ENCODE measurements at places on chromosomes 2 and 18.

DNA sequence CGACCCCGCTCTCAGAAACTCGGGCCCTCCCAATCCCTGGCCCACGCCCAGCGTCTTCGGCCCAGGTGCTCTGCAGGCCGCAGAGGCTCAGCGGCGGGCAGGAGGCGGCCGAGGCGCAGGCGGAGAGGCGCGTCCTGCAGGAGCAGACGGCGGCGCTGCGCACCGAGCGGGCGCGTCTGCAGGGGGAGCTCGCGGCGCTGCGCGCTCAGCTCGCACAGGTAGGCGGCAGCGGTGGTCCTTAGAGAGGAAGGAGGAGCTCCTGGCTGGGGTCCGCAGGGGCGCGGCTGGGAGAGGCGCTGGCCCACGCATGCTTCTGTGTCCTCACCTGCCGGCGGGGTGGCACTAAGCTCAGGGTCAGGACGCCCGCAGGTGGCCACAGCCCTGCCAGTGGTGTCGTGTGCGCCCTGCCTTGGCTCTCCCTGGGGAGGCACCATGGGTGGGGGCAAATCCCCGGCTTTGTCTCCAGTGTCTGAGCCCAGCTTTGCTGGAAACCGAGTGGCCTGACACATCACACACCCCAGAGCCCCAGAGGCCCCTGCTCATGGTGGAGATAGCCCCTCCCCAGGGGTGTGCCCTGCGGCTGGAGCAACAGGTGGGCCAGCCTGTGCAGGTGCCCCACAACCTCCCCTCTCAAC lies 14.9 kb upstream of the SNED1 start:
- peak; percentile 34 for DNase-seq

- no peak for DNase-seq
Measured at GRCh38 chr2:239608260-239608659, 207.4 kb upstream of the HDAC4 start.

GRCh38 chr18:32724071-32724749 lies 48.6 kb downstream of the KLHL14 start:
- DNase-seq: no peak

DNA sequence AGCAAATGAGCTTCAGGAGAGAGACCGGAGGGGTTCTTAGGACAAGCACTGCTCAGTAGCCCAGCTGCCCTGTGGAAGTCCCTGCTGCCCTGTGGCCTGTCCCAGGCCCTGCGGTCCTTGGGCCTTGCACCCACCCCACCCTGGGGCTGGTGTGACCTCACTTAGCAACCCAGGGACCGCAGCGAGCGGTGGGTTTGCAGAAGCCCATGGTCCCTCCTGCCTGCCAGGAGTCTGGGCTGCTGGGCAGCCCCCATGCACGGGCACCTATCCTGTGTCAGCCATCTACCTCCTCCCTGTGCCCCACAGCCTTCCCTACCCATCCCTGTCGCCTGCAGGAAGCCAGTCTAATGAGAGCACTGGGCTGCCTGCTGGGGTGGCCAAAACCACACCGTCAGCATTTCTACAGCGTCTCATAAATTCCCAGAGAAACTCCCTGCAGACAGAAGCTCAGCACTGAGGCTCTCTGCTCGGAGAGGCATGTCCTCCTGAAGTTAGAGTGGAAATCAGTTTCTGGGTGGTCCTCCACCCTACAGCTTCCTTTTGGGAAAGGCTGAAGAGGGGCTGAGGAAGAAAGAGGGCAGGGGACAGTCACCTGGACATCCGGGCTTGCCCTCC lies 231.1 kb upstream of the HS6ST1 start:
- no peak for DNase-seq

DNA sequence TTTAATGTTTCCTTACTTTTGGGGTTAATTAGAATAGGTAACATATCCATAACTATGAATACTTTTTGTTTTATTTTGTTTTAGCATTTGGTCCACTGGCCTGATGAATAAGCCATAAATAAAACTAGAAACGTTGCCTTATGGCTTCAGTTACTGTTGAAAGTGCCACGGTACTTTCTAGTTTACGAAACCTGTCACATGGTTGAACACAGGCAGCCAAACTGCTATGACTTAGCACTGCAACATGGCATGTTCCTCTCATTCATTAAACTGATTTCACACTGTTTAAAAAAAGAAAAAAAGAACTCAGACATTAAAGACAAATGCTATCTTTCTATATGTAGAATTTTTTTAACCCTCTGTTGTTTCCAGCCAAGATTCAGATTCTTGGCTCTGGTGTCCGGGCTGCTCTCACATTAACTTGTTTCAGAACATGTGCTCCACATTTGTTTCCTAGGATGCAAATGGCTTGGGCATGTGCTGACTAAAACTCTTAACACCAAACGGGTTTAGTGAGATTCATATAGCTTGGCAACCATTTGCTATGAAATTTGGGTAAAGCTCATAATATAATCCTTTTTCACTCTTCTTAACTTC lies 323.9 kb upstream of the RND3 start:
- no peak for DNase-seq

- no peak for DNase-seq
Measured at GRCh38 chr2:200373231-200373630, 66.7 kb downstream of the SPATS2L start.

- DNase-seq: no peak
Measured at GRCh38 chr2:224126003-224126402, 86.9 kb upstream of the SERPINE2 start.

DNA sequence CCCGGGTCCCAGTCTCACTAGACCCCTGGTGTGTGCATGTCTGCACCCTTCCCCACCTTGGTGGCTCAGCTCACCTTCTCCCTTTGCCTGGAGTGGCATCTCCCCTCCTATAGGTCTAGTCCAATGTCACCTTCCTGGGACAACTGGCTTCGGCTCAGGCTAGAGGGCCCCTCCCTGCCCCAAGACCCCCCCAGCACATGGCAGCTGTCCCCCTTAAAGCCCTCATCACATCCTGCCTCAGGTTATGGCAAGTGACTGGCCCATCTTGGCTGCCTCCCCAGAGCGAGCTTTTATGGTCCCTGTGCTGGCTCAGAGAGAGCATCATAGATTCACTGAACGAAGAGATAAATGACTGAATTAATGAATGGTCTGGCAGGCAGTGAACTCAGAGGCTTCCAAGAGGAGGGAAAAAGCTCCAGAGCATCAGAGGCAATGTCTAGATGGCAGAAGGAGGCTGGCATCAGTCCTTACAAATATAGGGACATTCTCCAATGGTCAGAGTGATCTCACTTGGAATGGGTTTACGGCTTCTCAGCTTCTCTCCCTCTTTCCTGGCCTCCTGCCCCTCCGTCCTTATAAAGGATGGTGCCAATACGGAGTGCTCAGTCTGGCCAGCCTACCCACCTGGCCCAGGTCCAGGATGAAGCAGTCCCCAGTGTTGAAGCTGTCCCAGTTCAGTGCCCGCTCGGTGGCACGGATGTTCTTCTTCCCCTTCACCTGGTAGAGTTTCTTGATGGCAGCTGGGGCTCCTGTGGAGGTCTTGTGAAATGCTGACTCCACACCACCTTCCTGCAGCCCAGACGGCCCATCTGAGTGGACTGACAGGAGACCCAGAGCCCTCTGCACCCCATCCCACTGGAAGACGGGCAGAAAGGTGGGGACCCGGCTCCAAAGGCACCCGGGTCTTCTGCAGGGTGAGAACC lies 9.4 kb downstream of the CAPG start:
- no peak for DNase-seq

GRCh38 chr2:168120310-168120709 lies 127.1 kb downstream of the STK39 start:
- no peak for DNase-seq

DNA sequence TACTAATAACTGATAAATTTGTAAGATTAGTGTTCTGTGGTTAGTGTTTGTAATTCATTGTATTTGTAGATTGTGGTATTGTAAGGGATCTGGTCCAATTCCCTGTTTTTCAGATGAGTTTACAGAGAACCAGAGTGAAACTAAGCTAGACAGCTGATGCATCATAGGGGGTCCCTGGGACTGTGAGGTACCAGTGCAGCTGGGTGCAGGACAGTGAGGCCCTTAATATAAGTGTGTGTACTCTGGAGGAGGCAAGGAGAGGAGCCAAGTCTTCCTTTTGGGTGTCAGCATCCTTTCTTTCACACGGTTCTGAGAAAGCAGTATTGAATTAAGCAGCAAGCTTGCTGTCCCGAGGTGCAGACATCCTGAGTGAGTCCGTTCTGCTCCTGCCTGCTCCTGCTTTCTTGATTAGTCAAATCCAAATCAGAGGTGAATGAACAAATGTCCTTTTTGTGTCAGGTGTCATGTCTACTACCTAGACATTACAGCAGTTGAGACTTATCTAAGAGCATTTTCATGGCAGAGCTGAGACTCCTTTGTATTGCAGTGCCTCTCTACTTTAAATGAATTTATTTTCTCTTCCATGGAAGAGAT lies 194.9 kb downstream of the MCFD2 start:
- DNase-seq: no peak

- DNase-seq: no peak
Measured at GRCh38 chr18:77486985-77487384, 237.3 kb downstream of the GALR1 start.

GRCh38 chr2:62221141-62221540 lies 25.2 kb downstream of the B3GNT2 start:
- no peak for DNase-seq

All from CD4-positive, alpha-beta T cell treated with Interleukin-1 beta for 1 hour (primary cell).